ENCODE measurements at places on chromosomes 4 and X.

DNA sequence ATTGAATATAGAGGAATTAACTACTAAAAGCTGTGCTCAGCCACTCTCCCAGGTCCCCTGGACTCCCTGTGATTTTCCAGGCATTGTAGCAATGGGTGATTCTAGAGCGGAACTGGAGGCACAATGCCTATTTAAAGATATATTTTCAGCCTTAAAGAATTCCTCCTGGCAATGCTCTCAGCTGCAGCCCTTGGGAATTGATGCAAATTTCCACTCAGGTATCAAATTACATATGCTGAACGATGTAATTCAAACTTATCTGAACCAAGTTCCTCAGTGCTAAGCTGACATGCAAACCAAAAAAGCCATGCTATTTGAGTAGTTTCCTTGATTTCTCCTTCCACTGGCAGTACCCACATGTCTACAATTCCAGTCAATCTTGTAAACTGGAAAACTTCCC, 86.3 kb upstream of the GABRA3 start:
- DNase-seq, result no peak

DNA sequence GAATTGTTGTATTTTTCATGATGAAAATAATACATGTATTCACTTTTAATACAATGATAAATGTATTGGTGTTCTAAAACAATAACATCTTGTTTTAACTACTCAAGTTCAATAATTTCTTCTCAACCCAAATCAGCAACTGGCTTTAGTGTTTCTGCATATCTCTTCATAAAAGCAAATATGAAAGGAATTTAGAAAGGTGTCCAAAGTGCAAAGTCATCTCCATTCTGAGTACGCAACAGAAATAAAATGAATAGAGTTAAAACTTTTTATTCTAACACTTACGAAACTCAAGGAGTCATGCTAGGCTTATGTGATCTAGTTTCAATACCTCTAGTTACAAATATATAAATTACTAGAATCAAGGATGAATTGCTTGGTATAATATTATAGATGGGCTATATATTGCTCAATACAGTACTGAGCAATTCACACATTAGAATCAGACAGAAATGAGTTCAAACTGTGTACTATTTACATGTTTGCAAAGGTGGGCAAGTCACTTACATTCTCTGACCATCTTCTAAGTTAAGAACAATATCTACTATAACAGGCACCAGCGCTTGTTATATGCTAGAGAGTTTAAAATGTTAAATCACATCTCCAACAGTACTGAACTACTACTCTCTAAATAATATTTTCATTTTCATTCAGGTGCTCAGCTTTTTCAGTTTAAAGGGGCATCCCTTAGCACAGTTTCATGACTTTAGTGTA, 51.5 kb downstream of the PPA2 start:
- no peak for DNase-seq

DNA sequence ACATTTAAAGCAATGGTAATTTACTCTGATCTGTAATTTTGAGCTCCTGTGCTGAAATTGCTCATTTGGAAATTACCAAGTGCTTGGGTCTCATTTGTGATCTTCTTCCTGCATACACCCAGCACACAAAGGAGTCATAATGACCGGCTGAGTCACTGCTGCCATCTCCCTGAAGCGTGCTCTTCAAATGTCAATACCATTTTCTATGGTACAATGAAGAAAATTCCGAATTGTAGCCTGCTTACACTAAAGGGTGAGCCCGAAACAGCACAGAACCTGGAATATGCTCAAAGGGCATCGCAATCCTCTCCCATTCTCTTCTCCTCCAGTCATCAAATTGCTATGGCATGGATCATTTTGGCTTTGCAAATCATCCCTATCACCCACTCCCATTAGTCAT, 140.5 kb downstream of the GRIA3 start:
- no peak for DNase-seq

DNA sequence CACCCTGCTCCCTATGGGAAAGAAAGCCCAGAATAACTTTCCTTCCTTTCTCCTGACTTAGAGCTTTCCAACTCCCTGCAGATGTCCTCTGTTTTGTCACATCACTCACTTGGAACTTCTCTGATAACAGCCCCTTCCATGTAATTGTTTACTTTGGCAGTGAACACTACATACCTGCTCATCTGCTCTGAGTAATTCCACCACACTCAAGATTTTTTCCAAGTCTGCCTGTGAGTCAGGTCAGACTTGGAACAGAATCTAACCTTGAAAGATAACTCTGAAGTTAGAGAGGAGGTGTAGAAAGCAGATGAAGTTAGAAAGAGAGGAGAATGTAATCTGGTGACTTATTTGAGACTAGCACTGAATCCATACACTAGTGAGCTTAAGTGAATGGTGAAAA, 7.4 kb downstream of the MAGEB10 start:
- DNase-seq, result no peak

GRCh38 chr4:85979276-85979675, 380.6 kb downstream of the MAPK10 start:
- DNase-seq, result no peak

- no peak for DNase-seq
Measured at GRCh38 chr4:6463311-6464289, 8.8 kb downstream of the PPP2R2C start.

- DNase-seq, result no peak
Measured at GRCh38 chrX:40260146-40260747, 162.5 kb upstream of the BCOR start.

- no peak for DNase-seq
Measured at GRCh38 chrX:10470009-10470408, 150.4 kb downstream of the MID1 start.

Data from GF-D8 (cell line).